ENCODE measurements at places on chromosomes 1 and 21.

DNA sequence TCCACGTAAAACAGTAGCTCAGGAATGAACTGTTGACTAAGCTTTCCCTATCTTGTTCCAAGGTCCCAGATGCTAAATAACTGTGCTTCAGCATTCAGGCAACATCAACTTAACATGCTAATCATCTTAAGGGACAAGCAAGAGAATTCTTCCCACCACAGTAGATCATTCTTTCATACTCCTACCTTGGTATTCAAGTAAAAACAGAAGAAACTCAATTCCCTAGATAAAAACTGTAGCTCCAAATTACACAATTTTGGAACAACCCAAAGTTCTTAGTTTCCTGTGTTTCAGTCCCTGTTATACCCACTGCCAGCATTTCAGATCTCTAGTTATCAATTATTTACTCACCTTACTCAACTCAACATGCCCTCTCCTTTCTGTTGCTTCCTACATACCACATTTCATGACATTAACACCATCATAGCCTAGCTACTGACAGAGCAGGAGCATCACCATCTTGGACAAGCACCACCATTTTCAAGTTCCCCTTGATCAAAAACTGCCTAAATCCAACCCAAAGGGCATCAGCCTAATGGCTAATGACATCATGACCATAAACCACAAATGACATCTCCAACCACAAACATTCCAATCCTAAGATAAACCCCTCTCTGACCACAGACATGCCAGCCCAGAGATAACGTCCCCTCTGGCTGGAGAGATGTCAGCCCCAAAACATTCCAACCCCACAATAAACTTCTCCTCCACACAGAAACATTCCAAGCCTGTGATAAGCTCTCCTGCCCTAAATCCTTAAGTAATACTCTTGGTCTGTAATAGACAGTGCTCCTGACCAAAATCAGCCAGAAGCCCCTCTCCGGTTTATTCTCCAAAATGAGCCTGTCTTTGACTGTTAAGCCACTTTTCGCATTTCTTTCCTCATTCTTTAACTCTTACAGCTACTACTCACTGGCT, 191.2 kb downstream of the RERE start:
- peak; percentile 68 for DNase-seq

DNA sequence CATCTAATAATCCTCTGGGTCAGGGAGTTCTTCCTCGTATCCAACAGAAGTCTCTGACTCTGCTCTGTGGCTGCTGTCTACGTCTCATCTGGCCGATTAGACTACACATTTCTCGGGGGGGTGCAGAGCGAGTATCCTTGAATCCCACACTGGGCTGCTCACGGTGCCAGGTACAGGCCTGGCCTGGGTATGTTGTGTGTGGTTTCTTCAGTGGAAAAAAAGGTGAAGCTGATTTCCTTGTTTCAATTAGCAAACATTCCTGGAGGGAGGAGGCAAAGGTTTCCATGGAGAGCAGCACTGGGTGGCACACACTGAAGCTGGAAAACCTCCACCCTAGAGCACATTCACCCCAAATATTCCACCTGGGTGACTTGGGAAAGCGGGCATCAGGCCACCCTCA, 2.0 kb upstream of the RAB7B start:
- DNase-seq: no peak

DNA sequence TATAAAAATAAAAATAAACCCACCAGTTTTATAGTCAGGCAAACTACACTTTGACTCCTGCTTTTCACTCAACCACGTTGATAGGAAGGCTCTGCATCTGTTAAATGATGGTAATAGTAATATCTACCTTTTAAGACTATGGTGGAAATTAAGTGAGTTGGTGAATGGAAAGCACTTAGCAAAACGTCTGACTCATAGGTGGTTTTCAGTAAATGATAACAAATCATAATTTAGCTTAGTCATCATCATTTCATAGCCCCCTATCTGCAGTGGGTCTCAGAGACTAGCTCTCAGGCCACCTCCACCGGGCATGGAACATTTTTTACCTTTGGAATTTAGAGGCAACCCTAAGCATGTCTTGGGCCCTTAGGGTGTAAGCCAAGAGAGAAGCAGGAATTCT, 160.0 kb downstream of the PDE4B start:
- DNase-seq: no peak

DNA sequence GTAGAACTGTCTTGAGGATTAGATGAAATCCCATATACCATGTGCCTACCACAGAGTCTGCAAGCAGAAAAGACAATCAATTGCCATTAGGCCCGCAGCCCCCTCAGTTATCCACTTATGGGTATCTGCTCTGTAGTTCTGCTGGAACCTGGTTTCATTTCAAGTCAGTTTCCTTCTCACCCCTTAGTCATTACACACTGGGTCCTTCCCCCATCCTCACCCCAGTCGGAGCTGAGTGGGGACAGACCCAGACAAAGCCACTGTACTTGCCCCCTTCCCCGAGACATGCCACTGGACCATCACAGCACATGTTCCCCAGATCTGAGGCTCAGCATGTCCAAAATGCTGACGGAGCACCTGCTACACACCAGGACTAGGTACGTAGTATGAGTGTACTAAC, 21.2 kb downstream of the PGLYRP3 start:
- DNase-seq: no peak

- DNase-seq: no peak
These were observed 69.5 kb upstream of the HUNK start for GRCh38 chr21:31803039-31804007.

GRCh38 chr1:43651902-43652301, 2.0 kb downstream of the KDM4A start:
- no peak for DNase-seq

DNA sequence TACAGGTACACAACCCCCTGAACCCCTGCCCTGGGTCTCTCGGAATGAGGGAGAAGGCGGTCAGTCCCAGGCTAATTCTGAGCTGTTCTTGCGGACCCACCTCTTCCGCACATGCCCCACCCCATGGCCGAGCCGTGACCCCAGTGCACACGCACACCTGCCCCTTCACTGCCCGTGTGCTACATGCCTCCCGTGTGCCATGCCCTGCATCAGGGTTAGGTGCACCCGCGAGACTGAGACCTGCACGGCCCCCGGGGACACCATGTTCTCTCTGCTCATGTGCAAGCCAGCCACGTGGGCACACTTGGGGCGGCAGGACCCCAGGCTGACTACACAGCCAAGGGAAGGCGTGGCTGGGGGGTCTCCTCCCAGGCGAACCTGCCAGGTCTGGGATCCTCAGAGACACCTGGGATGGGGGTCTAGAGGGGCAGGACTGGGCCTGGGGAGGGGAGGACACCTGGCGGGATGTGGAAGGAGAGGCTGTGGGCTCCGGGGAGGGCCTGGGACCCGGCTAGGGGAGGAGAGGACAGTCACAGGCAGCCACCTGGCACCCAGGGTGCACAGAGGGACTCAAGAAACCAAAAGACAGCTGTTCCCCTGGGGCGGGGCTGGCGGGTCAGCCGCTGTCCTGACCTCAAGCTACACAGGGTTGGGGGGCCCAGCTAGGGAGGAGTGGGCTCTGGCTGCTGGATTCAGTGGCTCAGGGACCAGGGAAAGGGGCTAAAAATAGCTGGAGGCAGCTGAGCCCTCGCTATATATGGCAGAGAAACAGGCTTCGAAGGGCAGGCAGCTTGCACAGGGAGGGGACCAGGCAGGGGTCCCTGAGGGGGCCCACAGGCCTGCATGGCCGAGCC, 133.4 kb downstream of the CASZ1 start:
- no peak for DNase-seq

GRCh38 chr1:169530448-169530847, 44.7 kb upstream of the SLC19A2 start:
- DNase-seq: no peak

GRCh38 chr1:118300808-118301207, 115.8 kb upstream of the SPAG17 start:
- DNase-seq: no peak
